ENCODE measurements at places on chromosomes 3 and 15. TPM values are rescaled to one million over a fixed set of nuclear protein-coding genes. Genes with fewer than 3 reads are reported as not detected.

- no peaks in the 10 kb centered on the region for H3K4me1 ChIP-seq
- no peak overlapping the region for H3K27ac ChIP-seq
- no peaks in the 10 kb centered on the region for H3K27me3 ChIP-seq
- H3K36me3 ChIP-seq: no peaks in the 10 kb centered on the region
- no peak for DNase-seq
These were observed 95.3 kb downstream of the TFG start for GRCh38 chr3:100804631-100805030.

- no peaks in the 10 kb centered on the region for H3K27me3 ChIP-seq
- peaks cover 58% of the 10 kb centered on the region for H3K4me1 ChIP-seq
- no peaks in the 10 kb centered on the region for H3K36me3 ChIP-seq
These were observed 278.8 kb downstream of the FOXP1 start for GRCh38 chr3:71304684-71305083.

DNA sequence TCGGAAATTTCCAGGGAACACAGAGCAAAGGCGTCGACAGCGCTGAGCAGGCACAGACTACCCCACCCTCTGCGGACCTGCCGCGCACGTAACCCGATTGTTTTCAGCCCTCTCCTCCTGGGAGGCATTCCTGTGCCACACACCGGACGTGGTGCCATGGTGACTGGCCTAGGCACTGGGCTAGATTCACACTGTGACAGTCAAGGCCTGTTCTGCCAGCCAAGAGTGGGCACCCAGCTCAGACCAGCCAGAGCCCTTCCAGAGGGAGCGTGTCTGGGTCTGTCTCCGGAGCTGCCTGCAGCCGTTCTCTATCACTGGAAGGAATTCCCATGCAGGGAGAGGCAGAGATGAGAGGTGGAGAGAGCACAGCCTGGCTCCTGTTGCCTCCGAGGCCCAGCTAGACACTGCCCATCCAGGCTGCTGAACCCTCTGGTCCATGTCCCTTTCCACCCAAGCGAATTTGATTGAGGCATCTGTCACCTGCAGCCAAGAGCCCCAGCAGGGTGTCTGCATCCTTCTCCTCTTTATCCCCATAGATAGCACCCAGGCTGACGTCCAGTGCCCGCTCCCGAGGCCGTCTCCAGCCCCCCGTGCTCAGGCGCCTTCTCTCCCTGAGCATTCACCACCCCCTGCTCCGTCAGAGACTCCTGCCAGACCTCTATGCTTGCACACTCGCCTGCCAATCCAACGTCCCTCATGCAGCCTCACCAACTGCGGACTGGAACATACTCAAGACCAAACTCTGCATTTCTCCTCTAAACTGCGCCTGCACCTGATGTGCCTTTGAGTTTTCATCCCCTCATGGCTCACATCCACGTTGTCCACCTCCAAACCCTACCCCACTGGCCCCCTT is 267.5 kb downstream of the OCA2 start:
- no peak for DNase-seq
- H3K27me3 ChIP-seq: no peaks in the 10 kb centered on the region
- H3K36me3 ChIP-seq: no peaks in the 10 kb centered on the region
- no peaks in the 10 kb centered on the region for H3K4me1 ChIP-seq
- no peak overlapping the region for H3K27ac ChIP-seq

GPR176 gene
- 10.9 TPM for total RNA-seq

CYP8B1 gene
- not detected for total RNA-seq

GRCh38 chr3:188531210-188531609 is 377.3 kb downstream of the LPP start:
- no peak overlapping the region for H3K4me3 ChIP-seq
- H3K27me3 ChIP-seq: no peaks in the 10 kb centered on the region
- H3K4me1 ChIP-seq: peaks cover 9% of the 10 kb centered on the region
- no peak for DNase-seq
- H3K36me3 ChIP-seq: no peaks in the 10 kb centered on the region

GRCh38 chr3:20930034-20930433 is 744.0 kb upstream of the SGO1 start:
- H3K27me3 ChIP-seq: no peaks in the 10 kb centered on the region
- no peak overlapping the region for H3K27ac ChIP-seq
- no peak overlapping the region for H3K4me3 ChIP-seq
- DNase-seq: no peak

CTXND1 gene
- not detected for total RNA-seq

DNA sequence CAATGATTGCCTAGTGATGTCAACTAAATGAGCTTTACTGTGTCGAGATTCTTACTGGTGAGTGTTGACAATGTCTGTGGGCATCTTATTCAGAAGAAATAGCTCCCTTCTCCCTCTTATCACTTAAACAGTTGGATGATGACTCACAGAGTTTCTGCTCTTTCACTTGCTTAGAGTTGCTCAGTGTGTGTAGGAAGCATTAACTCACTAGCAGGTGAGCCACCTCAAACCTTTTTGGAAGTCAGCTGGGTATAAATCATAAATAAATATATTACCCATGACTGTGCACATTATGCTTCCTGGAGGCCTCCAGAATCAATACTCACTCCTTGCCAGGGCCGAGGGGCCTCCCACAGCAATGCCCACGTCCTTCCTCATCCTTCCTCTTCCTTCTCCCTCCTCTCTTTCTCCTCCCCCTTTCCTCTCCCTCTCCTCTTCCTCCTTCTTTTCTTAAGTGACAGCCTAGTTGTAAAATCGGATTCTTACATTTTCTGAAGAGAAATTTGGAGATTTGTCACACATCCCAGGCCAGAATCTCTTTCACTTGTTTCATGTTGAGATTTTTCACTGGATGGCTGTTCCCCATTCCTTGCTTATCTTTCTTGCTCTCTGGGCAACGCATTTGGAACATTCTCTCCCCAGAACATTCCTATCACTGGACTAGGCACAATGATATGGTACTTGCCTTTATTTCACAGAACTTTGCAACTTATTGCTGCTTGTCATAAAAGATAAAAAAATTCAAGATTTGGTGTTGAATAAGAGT is 17.5 kb downstream of the SHC4 start:
- no peak overlapping the region for H3K27ac ChIP-seq
- DNase-seq: no peak

- no peak overlapping the region for H3K4me3 ChIP-seq
- no peak for DNase-seq
- peaks cover 5% of the 10 kb centered on the region for H3K4me1 ChIP-seq
- peaks cover 4% of the 10 kb centered on the region for H3K27me3 ChIP-seq
- no peaks in the 10 kb centered on the region for H3K36me3 ChIP-seq
These were observed 154.6 kb downstream of the POLR2M start for GRCh38 chr15:57861034-57861638.

Data from transverse colon (tissue), 4 donors.